ENCODE measurements at places on chromosomes 16 and 17.
A peak's percentile ranks its signal among the peaks of the same experiment; 100 is the strongest.

DNA sequence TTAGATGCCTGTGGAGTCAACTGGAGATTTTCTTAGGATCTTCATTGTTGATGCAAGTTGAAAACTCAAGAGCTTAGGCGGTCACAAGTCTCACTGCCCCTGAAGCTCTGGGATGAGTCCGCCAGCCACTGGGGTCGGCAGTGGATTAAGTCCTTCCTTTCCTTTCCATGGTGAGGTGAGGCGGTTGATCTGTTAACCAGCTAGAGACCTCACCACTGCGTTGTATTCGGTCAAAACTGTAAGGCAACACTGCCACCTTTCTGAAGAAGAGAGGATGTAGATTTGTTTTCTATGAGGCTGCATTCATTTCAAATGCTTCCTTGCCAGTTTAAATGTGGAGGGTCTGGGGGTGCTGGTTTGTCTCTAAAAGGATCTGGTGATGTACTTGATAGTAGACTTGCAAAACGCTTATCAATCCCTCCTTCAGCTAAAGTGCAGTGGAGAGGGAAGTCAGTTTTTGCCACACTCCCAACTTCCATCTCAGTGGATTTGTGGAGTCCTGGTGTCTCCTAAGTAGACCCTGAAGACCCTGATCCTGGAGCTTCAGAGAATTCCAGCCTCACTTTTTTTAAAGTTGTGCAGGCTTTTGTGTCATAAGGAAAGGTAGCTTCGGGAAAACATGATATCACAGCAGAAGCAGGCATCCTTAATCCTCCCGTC lies 1.7 kb downstream of the MYOCD start:
- DNase-seq, result peak; percentile 48

DNA sequence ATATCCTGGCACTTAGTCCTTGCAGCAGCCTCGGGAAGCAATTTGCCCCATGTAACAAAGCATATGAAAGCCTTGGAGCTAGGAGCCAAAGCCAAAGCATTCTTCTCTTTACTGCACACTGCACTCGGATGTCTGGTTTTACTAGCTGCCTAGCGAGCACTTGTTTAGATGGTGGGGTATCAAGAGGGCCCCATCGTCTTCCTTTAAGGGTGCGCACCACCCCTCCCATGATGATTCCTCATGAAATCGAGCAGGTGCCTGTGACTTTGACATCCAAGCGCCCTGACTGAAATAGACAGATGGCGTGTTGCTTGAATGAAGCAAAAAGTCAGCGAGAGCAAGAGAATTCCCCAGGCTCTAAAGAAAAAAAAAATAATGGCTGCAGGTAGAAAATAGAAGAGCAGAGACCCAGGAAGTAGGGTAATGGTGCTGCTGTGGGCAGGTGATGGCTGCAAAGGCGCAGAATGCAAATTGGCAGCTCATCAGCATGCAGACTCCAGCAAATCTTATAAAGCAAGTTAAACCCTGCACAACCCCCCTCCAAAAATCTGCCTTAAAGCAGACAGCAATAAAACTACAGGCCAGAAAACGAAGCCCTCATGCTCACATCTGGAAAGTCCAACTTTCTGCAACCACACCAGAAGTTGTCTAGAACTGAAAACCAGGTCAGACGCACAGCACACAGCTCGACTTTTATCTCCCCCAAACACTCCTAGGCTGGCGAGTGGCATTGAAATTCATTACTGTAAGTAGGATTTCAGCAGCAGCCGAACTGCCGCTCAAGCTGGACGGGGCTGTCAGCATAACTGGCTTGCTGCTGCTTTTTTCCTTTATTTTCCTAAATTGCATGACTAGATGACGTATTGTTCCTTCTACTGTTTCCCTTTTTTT lies 384.3 kb downstream of the RBFOX1 start:
- DNase-seq, result no peak

DNA sequence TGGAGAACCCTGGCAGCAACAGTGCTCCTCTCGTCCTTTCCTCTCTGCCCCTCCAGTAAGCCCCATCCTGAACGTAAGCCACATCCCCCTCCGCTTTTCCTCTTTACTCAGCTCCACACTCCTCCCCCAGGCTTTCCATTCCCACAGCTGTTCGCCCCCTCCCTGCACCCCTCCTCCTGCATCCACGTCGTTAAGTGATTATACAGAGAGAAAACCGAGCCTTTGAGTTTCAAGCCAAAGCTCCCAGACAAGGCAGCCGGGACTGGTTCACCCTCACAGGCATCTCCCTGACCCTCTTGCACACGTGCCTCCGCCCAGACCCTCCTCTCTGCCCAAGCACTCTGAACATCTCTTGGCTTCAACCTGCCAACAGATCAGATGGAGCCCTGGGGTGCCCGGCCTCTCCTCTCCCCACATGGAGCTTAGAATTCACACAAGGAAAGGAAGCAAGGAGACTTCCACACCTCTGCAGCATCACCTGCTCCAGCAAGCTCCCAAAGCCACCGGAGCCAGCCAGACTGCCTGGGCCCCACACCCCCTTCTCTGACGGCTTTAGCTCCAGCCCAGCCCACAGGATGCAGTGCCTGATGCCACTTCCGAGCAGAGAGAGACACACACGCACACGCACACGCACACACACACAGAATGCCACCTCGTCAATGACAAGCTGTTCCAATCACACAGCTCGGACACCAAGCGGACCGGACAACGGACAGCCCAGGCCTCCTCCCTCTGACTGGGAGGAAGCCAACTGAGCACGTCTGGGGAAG lies 99.9 kb upstream of the CCL2 start:
- no peak for DNase-seq

GRCh38 chr16:28845293-28845692 lies 855 bp downstream of the TUFM start:
- DNase-seq, result peak; percentile 38

- DNase-seq, result peak; percentile 30
Measured at GRCh38 chr17:76793775-76794174, 55.9 kb downstream of the MFSD11 start.

- DNase-seq, result no peak
Measured at GRCh38 chr17:18038149-18038850, 668 bp downstream of the ATPAF2 start.

- no peak for DNase-seq
Measured at GRCh38 chr16:71630808-71631207, 4.8 kb downstream of the MARVELD3 start.

GRCh38 chr16:10210944-10211343 lies 28.7 kb upstream of the GRIN2A start:
- no peak for DNase-seq

DNA sequence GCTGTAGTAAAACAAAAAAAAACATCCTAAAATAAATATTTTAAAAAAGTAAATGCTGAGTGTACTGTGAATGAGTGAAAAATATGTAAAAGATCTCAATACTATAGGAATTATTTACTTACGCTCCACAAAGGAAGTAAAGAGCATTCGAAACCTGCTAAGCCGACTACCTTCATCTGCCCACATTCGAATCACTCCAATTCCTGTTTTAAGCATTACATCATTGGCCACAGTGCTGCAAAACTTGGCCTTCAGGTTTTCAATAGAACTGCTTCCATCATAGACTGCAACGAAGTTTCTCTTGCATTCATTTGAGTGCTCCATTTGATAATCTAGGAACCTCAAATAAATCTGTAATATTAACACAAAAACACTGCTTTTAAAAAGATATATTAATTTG lies 34.4 kb downstream of the NETO2 start:
- DNase-seq, result no peak
